Karpas-422 (cell line): ENCODE measurements at places on chromosomes 6 and 20.
A peak's percentile ranks its signal among the peaks of the same experiment; 100 is the strongest.

DNA sequence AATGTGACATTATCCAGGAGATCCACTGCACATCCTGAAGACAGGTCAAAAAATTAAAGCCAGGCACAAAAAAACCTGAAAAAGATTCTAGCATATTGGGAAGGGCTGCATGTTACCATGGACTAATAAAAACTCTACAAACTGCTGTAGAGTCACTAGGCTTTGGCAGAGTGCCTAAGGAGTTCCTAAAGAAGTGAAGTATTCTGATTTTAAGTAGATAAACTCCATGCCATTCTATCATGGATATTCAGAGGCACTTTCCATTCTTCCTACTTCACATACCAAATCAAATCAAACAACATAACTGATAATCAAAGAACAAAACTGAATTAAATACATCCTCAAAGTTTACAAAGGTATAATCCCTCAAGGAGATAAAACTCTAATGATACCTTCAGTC, 3.0 kb upstream of the MBOAT1 start:
- no peak overlapping the region for H3K4me3 ChIP-seq
- H3K4me1 ChIP-seq = no peaks in the 10 kb centered on the region

- H3K4me3 ChIP-seq = 0 out of 2 replicates have a peak overlapping the region, but pooled peaks have one; percentile 12
- no peaks in the 10 kb centered on the region for H3K36me3 ChIP-seq
- DNase-seq = no peak
- H3K27ac ChIP-seq = peak overlapping the region; percentile 77
- peaks cover 67% of the 10 kb centered on the region for H3K4me1 ChIP-seq
Measured at GRCh38 chr6:2857580-2858337, 16.1 kb upstream of the SERPINB1 start.

DNA sequence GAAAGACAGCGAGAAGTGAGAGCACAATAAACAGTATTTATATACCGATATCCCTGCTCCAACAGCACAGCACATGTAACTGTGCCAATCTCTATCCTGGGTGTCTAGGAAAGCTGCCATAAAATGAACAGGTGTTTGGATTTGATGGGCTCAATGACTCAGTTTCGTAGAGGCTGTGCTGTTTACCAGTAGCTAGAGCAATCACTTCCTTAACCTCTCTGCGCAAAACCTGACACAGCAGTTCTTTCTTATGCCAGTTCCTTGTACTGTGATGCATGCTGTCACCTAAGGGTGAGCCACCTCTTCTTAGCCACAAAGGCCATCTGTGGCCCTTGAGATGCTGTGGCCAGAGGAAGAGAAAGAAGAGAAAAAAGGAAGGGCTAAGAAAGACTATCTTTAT, 59.3 kb downstream of the SHPRH start:
- DNase-seq = peak; percentile 70
- H3K4me1 ChIP-seq = peaks cover 32% of the 10 kb centered on the region
- peak overlapping the region; percentile 26; the same call in 1 of the 2 replicates for H3K4me3 ChIP-seq
- H3K27me3 ChIP-seq = no peaks in the 10 kb centered on the region
- H3K36me3 ChIP-seq = peaks cover 54% of the 10 kb centered on the region
- H3K27ac ChIP-seq = peak overlapping the region; percentile 89

DNA sequence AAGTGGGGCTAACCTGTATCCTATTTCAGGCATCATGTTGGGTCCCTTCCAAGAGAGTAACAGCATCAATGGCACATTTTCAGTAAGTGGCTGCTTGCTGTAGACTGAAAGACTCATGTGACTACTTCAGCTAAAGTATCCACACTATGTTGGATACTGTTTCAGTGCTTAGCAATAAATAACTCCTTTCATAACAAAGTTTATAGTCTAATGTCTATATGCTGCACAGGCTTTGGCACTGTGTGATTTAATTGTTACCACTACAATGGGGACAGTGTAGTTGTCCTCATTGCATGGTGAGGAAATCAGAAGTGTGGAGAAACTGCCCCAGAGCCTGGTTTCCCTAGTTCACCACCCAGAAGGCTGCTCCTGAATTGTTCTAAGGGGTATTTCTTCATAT, 318.0 kb upstream of the PTCHD4 start:
- H3K4me3 ChIP-seq = no peak overlapping the region
- H3K36me3 ChIP-seq = no peaks in the 10 kb centered on the region
- DNase-seq = no peak
- H3K27me3 ChIP-seq = no peaks in the 10 kb centered on the region
- no peak overlapping the region for H3K27ac ChIP-seq

- H3K27ac ChIP-seq = no peak overlapping the region; the same call in 1 of the 2 replicates
- H3K4me3 ChIP-seq = peak overlapping the region; percentile 9; the same call in 1 of the 2 replicates
- peaks cover 13% of the 10 kb centered on the region; the same call in 1 of the 2 replicates for H3K36me3 ChIP-seq
- peak; percentile 48 for DNase-seq
- H3K4me1 ChIP-seq = peaks cover 36% of the 10 kb centered on the region
- H3K27me3 ChIP-seq = no peaks in the 10 kb centered on the region
Measured at GRCh38 chr6:118859517-118860064, 34.4 kb upstream of the ASF1A start.

GRCh38 chr6:154705471-154706113, 27.6 kb upstream of the SCAF8 start:
- peak; percentile 55 for DNase-seq
- no peak overlapping the region for H3K27ac ChIP-seq
- H3K36me3 ChIP-seq = no peaks in the 10 kb centered on the region
- no peak overlapping the region for H3K4me3 ChIP-seq
- no peaks in the 10 kb centered on the region for H3K4me1 ChIP-seq
- no peaks in the 10 kb centered on the region for H3K27me3 ChIP-seq

DNA sequence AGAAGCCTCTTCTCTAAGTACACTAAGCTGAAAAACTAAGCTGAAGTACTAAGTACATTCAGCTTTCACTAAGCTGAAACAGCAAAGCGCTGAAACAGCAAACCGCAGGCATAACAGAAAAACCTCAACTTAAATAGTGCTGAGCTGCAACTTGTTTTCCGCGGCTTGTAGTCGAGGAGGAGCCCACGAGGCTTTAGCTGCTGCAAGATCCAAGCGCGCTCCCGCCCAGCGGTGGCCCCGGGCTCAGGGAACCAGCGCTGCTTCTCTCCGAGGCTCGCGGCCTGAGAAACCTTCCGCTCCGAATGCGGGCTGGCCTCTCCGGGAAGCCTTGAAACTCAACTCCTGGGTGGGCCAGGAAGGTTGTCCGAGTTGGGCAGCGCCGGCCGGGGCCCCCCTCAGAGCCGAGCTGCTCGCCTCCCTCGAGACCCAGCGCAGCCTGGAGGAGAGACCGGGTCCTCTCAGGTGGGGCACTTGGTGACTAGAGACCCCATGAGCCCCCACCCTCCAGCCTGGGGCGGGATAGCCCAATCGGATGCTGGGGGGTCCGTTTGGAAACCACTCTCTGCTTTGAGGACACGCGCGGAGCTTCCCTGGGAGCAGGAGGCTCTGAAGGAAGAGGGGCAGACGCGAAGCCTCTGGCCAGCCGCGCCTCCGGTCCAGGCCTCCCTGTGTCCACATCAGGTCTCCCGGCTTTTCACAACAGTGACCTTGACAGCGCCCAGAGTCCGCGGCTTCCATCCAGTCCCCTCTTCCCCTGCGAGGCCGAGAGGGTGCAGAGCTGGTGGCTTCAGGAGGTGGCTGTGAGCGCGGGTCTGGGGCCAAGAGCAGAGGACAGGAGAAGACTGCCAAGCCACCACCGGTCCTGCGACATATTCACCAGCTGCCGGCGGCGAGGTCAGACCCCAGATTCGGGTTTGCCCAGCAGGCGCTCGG, 38.1 kb upstream of the HLA-E start:
- no peaks in the 10 kb centered on the region for H3K27me3 ChIP-seq
- no peaks in the 10 kb centered on the region for H3K36me3 ChIP-seq
- H3K27ac ChIP-seq = no peak overlapping the region
- H3K4me3 ChIP-seq = no peak overlapping the region
- no peaks in the 10 kb centered on the region for H3K4me1 ChIP-seq
- no peak for DNase-seq

GRCh38 chr6:157830354-157831017, 7.4 kb downstream of the SNX9 start:
- H3K4me1 ChIP-seq = peaks cover 4% of the 10 kb centered on the region; the same call in 1 of the 2 replicates
- H3K27me3 ChIP-seq = 0 out of 2 replicates have a peak, but pooled peaks cover 5% of the 10 kb centered on the region
- H3K36me3 ChIP-seq = no peaks in the 10 kb centered on the region
- DNase-seq = no peak
- no peak overlapping the region for H3K27ac ChIP-seq
- no peak overlapping the region for H3K4me3 ChIP-seq

DNA sequence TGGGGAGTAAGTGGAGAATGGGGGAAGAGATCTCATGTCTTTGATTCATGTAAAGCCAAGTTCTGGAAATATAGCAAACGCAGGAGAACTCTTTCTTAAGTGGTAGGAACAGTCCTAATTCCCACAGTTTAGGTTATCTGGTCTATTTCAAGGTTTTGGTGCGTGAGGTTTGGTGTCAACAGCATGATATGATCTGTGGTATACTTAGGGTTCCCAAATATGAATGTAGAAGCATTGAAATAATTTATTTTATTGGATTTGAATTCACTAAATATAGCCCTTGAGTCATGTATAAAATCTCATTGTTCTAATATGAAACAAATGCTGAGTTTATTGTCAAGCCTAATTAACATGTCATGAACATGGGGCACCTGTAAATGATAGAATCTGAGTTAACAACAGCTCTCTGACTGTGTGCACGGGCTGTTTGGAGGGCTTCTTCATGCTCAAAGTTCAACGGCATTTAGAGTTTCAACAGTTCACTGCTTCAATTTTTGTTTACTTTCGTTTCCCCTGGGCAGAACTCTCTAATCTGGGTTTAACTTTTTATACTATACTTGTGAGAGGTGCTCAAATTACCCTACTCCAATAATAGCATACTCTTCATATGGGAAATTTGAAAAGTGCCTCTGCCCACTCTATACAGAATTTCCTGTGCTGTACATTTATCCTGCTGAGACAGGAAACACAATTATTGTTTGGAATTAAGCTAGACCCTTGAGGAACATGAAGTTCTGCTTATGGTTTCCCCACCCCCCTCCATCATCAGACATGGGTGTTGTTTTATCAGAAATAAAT, 236.3 kb upstream of the ZNF217 start:
- no peak overlapping the region for H3K27ac ChIP-seq
- no peaks in the 10 kb centered on the region for H3K27me3 ChIP-seq
- no peaks in the 10 kb centered on the region for H3K36me3 ChIP-seq
- H3K4me3 ChIP-seq = no peak overlapping the region
- DNase-seq = no peak

- no peaks in the 10 kb centered on the region for H3K36me3 ChIP-seq
- H3K27me3 ChIP-seq = no peaks in the 10 kb centered on the region
- DNase-seq = peak; percentile 71
- 0 out of 2 replicates have a peak overlapping the region, but pooled peaks have one; percentile 31 for H3K4me3 ChIP-seq
- H3K27ac ChIP-seq = peak overlapping the region; percentile 55; the same call in 1 of the 2 replicates
- H3K4me1 ChIP-seq = peaks cover 19% of the 10 kb centered on the region
Measured at GRCh38 chr20:22716821-22717351, 132.5 kb upstream of the FOXA2 start.

DNA sequence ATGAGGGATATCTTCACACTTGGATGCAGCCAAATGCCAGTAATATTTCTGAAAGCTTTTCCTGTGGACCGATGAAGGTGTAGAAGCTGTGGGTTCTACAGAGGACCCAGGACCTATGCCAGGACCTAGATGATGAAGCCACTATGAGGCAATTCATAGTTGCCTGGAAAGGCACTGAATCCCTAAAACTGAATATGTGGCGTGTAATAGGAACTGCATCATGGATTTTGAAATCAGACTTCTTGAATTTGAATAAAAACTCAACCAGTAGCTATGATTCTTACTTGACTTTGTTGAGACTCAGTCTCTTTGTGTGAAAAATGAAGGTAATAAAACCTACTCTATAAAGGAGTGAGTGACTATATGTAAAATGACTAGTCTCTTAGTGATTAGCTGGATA, 89.9 kb upstream of the SGK1 start:
- DNase-seq = no peak
- no peaks in the 10 kb centered on the region for H3K27me3 ChIP-seq
- no peak overlapping the region for H3K4me3 ChIP-seq
- H3K36me3 ChIP-seq = no peaks in the 10 kb centered on the region
- no peak overlapping the region for H3K27ac ChIP-seq

GRCh38 chr6:79467716-79468115, 69.5 kb downstream of the LCA5 start:
- no peak for DNase-seq
- H3K27ac ChIP-seq = no peak overlapping the region
- no peaks in the 10 kb centered on the region for H3K36me3 ChIP-seq
- no peaks in the 10 kb centered on the region for H3K27me3 ChIP-seq
- no peaks in the 10 kb centered on the region for H3K4me1 ChIP-seq

DNA sequence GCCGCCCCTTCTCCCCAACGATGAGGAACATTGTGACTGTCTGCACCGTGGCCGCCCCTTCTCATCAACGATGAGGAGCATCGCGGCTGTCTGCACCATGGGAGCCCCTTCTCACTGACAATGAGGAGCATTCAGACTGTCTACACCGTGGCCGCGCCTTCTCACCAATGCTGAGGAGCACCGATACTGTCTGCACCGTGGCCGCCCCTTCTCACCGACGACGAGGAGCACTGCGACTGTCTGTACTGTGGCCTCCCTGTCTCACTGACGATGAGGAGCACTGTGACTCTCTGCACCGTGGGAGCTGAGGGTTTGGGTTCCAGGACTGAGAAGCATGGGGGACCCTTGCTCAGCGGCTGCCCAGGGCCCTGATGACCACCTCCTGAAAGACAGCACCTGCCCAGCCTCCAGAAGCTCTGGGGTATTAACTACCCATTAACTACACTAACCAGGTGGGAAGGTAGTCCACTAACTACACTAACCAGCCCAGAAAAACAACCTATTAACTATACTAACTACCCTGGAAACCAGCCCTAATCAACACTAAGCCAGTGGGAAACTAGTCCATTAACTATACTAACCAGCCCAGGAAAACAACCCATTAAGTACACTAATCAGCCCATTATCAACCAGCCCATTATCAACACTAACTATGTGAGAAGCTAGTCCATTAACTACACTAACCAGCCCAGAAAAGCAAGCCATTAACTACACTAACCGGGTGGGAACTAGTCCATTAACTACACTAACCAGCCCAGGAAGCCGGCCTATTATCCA, 116.9 kb downstream of the TAF4 start:
- no peak overlapping the region for H3K27ac ChIP-seq
- H3K4me1 ChIP-seq = no peaks in the 10 kb centered on the region
- no peak for DNase-seq
- no peaks in the 10 kb centered on the region for H3K27me3 ChIP-seq
- no peaks in the 10 kb centered on the region for H3K36me3 ChIP-seq

GRCh38 chr6:124999105-124999764, 37.0 kb downstream of the RNF217 start:
- H3K4me1 ChIP-seq = no peaks in the 10 kb centered on the region
- no peak for DNase-seq
- no peak overlapping the region for H3K27ac ChIP-seq
- H3K36me3 ChIP-seq = no peaks in the 10 kb centered on the region

DNA sequence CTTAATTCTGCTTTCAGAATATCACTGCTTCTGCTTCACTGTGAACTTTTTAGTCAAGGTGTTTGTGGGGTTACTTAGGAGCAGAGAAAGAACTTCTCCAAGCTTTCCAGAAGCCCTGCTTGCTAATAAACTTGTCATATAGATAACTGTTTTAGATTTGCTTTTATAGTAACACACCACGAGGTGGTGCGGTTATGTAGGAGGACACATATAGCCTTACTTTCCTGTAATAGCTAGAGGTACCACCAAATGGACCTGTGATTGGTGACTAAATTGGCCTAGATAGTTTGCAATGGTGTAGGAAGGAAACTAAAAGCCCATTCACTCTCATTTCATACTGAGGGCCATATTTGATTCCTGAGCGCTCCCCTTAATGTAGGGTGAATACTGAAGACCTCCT, 52.3 kb upstream of the BCLAF1 start:
- DNase-seq = peak; percentile 49
- no peaks in the 10 kb centered on the region for H3K27me3 ChIP-seq
- H3K4me1 ChIP-seq = no peaks in the 10 kb centered on the region
